ENCODE measurements at places on chromosomes 6 and 20.

DNA sequence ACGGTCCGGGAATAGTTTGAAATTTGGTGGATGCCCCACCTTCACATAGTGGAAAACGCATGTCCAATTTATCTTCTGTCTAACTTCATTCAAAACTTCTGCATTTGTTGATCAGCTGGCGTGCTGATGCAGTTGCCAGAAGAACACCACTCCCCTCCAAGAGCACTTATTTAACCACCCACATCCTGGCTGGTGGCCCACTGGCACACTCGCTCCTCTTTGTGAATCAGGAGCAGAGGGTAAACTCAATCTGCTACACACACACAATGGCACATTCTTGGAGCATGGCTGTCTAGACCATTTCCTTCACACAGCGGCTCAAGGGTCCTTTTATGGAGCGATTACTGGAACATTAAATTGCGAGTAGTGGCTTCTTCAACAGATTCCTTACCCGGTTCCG, 55.1 kb upstream of the CEP162 start:
- no peak for DNase-seq

DNA sequence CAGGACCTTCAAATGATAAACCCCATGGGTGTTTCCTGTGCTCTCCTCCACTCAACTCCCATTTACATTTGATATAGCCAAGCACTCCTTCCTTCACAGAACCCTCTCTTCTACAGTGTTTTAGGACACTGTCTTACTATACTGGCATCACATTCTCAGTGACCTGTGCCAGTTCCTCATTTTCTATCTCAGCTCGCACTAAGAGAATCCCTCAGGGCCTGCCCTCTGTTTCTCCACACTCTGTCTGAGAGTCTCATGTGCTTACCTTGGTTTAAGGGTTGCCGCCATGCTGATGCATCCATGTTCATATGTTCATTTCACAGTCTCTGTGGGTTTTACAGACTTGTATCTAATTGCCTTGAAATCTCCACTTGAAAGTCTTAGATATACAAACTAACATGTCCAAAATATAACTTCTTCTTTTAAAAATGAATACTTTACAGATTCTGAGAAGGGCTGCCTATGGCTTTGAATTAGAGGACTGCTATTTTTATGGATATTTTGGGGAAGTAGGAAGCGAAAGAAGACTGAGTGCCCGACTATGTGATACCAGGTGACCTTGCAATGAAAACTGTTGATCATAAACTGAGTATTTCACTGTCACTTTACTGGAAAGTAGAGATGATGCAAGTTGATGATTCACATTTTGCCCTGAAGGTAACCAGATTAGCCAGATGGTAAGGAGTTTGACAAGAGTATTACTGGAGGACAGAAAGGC, 153.1 kb upstream of the SIM1 start:
- no peak for DNase-seq

- no peak for DNase-seq
Measured at GRCh38 chr20:14883324-14883723, 545.9 kb upstream of the FLRT3 start.

DNA sequence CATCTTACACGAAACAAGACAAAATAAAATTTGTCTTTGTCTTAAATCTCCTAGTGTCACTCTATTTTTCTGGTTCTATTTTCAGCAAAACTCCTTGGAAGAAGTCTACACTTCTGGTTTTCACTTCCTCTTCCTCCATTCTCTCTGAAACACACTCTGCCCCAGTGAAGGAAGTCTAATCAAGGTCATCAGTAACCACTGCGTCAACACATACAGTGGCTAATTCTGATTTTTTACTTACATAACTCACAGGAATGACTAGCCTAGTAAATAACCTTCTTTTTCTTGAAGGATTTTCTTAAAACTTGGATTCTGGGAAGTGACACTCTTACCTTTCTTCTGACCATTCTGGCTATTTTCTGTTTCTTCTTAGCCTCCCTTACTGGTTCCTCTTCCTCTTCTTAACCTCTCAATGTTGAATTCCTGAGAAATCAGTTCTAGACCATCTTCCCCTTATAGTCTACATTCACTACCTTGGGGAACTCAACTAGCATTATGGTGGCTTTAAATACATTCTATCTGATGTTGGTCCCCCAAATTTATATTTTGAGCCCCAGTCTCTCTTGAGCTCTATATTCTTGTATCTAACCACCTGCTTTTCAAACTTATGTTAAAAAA, 37.5 kb downstream of the AIG1 start:
- DNase-seq: no peak

DNA sequence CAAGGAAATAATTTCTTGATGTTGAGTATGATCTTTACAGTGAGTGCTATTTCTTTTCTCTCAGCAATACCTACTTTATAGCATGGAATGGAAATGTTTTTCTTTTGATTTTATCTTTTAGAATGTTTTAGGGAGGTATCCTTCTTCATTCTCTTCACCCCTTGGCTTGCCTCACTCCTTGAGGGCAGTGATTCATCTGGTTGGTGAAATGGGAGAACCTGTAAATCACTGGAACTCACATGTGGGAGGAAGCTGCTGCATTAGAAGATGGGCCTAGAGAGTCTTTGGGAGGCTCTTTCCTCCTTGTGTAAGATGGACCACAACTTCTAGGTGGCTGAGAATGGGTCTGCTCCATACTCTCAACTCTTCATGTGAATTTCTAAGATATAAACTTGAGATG, 244.8 kb upstream of the SYNCRIP start:
- no peak for DNase-seq

GRCh38 chr6:13711324-13711732, 307 bp downstream of the RANBP9 start:
- no peak for DNase-seq

DNA sequence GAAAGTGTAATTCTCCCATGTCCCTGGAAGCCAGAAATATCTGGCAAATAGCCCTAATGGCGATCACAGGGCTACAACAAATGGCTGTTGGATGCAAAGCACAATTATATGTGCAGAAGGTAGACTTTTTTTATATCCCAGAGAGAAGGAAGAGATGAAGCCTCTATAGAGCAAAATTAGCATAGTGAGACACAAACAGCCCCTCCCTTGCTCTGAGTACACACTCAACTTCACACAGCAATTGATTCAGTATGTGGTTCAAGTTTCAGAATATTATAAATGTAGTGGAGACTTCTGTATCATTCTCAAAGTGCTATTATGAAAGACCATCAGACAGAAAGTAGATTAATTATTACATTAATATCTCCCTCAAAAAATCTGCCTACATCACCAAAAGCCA, 246.5 kb upstream of the TBX18 start:
- DNase-seq: no peak

DNA sequence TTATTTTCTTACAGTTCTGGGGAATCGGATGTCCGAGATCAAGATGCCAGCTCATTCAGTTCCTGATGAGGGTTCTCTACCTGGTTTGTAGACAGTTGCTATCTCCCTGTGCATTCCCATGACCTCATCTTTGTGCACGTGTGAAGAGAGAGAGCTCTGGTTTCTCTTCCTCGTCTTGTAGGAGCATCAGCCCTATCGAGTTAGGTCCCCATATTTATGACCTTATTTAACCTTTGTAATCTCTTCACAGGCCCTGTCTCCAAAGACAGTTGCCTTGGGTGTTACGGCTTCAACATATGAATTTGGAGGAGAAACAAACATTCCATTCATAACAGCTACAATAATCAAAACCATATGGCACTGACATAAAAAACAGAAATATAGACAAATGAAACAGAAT, 455.3 kb downstream of the HACE1 start:
- no peak for DNase-seq

DNA sequence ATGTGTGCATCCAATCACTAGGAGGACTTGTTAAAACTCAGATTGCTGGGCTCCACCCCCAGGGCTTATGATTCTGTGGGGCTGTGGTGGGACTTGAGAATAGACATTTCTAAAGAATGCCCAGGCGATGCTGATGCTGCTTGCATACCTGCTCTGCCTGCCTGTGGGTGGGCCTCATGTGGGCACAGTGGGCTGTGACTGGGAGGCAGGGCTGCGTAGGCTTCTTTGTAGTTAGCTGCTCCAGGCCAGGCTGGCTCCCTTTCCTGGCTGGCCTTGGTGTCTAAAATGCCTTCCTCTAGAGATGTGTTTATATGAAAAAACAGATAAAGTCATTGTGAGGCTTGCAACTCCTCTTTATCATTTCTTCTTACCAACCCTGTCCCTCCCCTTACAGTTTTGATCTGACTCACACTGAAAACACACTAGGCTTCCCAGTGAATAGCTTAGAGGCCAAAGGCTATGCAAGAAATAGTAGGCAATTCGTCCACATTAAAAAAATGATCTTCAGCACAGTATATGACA, 495.5 kb upstream of the MAP3K7 start:
- DNase-seq: no peak

DNA sequence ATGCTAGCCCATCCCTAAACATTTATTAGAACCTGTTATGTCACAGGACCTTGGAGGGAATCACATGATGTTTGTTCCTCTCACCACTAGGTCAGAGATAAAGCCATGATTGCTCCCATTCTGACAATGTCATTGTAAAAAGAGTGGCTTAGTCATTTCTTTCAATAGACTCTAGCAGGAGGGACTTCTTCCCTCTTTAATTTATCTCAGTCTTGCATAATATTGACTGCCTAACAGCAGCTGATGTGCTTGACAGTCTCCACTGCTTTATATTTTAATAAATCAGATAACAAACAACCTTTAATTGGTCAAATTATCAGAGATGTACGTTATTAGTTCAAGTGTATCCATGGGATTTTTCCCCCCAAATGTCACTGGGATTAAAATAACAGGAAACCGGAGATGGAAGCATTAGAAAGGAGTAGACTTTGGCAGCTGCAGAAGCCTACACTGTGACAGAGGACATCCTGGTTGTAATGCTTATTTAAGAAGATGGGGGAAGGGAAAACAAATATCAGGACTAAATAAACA, 39.6 kb downstream of the LAMA4 start:
- DNase-seq: no peak

GRCh38 chr20:37822141-37822601, 80.8 kb upstream of the VSTM2L start:
- DNase-seq: no peak

- no peak for DNase-seq
Measured at GRCh38 chr6:20348041-20348440, 53.6 kb upstream of the E2F3 start.

- DNase-seq: no peak
Measured at GRCh38 chr6:24957199-24957598, 21.4 kb upstream of the RIPOR2 start.

DNA sequence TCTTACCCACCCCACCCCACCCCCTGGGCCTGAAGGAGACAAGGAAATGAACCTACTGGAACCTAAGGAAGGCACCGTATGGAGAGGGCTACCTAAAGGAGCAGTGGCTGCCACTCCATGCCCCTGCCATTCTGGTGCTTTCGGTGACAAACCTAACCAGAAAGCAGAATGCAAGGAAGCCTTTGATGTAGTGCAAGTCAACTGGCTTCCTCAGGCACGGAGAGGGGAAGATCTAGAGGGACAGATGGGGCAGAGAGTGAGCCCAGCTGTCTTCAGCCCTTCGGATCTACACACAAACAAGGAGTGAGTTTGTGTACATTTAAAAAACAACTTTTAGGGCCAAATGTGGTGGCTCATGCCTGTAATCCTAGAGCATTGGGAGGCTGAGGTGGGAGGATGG, 39.5 kb downstream of the PPP1R16B start:
- no peak for DNase-seq

DNA sequence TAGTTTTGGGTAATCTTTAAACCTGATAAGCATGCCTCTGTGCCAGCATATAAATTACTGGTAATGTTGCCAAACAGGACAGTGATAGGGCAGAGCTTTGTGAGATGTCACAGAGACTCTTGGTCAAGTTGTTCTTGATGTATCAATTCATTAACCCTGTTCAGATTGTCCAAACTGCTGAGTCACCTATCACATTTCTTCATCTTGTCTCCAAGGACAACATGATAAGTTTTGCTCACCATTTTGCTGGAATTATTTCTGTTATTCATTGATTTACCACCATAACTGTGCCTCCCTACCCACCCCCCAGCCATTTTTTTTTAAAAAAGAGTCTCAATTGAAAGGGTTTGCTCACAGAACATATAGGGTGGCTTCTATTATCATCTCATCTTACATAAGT, 19.5 kb upstream of the GMNN start:
- no peak for DNase-seq

DNA sequence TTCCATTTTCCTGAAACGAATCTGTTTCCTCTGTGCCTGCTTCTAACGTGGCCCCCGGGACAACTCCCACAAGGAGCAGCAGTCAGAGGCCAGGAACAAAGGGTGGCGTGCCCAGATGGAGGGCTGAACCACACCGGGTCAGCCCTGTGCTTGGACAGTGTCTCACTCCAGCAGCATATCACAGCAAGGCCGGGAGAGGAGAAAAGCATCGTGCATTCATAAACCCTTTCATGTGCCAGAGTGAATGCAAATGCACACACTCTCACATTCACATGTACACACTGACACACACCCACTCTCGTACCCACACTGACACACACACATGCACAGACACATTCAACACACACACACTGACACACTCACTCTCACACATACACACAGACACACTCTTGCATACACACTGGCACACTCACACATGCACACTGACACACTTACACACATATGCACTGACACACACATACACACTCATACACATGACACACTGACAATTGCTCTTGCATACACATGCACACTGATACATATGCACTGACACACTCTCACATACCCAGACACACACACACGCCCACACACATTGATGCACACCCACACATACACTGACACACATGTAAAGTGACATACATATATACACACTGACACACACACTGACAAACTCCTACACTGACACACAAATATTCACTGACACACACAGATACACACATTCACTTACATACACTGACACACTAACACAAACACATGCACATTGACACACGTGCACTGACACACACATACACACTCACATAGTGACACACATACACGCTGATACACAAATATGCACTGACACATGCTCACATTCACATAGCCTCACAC, 237.0 kb downstream of the LRFN2 start:
- DNase-seq: no peak

DNA sequence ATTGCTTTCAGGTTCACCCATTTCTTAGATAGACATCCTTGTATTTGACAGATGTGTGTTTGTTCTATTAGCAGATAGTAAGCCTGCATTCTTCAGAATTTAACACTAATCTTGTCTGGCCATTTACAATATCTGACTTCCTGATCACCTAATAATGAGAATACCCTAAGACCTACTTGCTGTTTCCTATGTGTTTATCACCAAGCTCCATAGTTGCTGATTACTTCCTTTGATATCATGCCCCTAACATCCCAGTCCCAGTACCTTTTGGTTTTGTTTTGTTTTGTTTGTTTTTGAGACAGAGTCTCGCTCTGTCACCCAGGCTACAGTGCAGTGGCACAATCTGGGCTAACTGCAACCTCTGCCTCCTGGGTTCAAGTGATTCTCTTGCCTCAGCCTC, 143.6 kb upstream of the DST start:
- DNase-seq: no peak
